Activated naive CD4-positive, alpha-beta T cell (primary cell): ENCODE measurements at places on chromosomes 2 and 18.

GRCh38 chr2:156003780-156004179 is 328.7 kb downstream of the NR4A2 start:
- no peak for DNase-seq

DNA sequence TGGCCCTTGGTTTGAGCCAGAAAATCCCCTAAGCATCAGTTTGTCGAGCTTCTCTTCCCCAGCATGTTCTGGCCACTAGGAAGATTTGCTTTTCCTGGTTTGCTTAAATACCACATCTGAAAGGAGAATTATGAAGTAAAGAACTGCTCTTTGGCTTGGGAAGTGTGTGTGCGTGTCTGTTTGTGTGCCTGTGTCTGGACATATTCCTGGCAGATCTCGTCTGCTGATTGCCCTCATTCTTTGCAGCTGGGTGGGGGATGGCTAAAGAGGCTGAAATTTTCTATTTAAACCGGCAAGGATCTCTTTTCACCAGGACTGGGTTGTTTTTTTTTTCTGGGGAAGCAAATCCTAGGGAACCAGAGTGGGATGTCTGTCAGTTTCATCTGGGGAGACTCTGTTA is 57.3 kb upstream of the MBOAT2 start:
- DNase-seq: no peak

- no peak for DNase-seq
These were observed 18.7 kb upstream of the TFCP2L1 start for GRCh38 chr2:121303531-121304263.

DNA sequence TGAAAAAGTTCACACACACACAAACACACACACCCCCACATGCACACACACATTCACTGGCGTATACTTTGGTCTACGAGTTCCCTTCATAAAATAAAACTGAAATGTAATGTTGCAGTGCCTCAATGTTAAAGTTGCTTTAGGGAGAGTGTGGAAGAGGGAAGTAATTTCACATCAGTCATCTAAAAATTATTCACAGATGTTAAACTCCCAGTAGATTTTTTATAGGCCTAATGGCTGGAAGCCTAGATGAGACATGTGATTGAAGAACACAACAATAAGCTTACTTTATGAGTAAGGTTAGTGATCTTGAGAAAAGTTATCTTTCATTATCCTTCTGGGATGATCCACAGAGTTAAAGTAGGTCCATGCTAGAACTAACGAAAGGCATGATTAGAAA is 506.7 kb upstream of the CNTNAP5 start:
- DNase-seq: no peak

GRCh38 chr2:54103454-54104314 is 11.7 kb upstream of the ACYP2 start:
- DNase-seq: no peak

DNA sequence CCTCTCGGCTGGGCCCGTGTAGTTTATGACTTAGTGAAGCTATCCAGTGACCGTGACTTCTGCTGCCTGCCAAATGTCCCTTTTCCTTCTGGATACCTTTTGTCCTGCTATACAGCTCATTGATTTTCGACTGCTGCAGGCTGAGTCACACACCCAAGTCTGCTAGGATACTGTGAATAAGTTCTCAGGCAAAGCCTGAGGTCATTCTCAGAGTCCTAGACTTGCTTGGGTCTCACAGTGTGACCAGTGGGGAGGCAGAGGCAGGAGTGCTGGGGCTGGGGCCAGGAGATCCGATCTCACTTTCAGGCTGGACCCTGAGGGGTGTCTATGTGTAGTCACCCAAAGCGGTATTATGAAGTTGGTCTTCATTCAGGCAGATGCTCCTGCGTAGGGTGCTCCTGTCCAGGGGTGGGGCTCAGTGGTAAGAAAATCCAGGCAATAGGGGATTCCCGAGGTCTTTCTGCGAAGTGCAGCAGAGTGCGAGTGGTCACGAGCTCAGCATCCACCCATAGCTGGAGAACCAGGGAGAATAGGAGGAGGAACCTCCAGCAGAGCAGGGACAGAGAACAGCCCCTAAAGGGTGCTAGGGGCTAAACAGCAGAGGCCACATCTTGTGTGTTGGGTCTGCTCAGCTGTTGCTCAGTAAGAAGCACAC is 268.6 kb upstream of the NCKAP5 start:
- DNase-seq: no peak

- DNase-seq: no peak
These were observed 202.4 kb downstream of the KLHL29 start for GRCh38 chr2:23587341-23587880.

GRCh38 chr18:525036-525797 is 24.7 kb upstream of the COLEC12 start:
- DNase-seq: no peak

- DNase-seq: no peak
These were observed 5.8 kb upstream of the NT5DC4 start for GRCh38 chr2:112714836-112715631.

DNA sequence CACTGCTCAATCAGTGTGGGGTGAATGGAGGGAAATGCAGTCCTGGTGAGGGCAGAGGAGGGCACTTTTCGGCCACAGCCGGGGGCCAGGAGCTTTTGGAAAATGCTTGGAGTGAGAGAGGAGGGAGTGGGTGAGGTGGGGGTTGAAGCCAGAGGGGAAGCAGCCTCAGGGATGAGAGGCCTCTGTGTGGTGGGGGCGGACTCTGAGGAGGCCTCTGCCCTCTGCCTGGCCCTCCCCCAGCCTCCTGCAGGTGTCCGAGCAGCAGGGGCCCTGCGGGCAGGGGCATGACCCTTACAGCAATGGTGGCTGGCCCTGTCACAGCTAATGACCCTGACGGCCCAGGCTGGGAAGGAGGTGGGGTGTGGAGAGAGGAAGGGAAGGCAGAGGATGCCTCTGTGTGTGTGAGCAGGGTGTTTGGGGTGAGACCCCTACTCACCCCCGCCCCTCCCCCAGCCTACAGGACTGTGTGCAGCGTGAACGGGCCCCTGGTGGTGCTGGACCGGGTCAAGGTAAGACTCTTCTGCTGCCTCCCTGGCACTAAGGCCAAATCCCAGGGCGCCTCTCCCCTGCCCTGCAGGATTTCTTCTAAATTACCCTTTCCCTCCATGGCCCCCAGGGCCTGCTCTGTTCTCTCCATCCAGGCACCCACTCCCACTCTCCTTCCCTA is 7.6 kb downstream of the ATP6V1B1 start:
- no peak for DNase-seq

GRCh38 chr2:86790676-86791572 is at the start of gene CD8A:
TSS of gene CD8A (minus strand) at chr2:86790913. CDS start at chr2:86790825, 88 bp downstream.
- no peak for DNase-seq

GRCh38 chr2:198710562-198710961 is 747.2 kb downstream of the SATB2 start:
- DNase-seq: no peak

DNA sequence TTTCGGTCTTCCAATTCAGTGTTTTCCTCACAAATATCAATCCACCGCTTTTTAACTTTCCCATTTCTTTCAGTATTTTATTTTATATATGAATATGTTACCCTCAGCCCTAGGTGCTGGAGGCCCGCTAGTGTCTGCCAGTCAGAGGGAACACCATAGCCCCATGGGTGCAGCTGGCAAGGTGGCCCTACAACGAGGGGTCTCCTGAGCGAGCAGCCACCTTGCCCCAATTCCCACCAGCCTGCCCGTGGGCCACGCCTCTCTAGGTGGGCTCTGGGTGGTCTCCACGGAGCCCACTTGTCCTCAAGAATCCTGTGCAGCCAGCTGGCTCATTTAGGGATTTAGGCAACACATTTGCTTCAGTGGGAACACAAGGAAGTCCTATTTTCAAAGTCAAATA is 72.5 kb upstream of the RGPD5 start:
- no peak for DNase-seq

GRCh38 chr2:38713338-38713737 is 37.8 kb downstream of the SRSF7 start:
- no peak for DNase-seq

DNA sequence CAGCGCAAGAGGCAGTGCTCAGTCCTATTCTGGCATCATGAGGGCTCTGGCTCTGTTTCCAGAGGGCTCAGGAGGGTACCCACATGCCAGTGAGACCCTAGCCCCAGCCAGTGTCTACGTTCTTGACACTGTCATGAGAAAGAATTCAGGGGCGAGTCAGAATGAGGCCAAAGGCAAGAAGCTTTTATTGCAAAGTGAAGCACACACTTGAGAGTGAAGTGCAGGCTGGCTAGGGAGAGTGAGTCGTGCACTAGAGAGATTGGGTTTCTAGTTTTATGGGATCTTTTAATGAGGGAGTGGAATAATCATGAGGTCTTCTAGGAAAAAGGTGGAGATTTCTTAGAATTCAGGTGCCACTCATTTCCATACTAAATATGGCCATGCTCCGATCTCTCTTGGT is 164.1 kb downstream of the DCDC2C start:
- DNase-seq: no peak

DNA sequence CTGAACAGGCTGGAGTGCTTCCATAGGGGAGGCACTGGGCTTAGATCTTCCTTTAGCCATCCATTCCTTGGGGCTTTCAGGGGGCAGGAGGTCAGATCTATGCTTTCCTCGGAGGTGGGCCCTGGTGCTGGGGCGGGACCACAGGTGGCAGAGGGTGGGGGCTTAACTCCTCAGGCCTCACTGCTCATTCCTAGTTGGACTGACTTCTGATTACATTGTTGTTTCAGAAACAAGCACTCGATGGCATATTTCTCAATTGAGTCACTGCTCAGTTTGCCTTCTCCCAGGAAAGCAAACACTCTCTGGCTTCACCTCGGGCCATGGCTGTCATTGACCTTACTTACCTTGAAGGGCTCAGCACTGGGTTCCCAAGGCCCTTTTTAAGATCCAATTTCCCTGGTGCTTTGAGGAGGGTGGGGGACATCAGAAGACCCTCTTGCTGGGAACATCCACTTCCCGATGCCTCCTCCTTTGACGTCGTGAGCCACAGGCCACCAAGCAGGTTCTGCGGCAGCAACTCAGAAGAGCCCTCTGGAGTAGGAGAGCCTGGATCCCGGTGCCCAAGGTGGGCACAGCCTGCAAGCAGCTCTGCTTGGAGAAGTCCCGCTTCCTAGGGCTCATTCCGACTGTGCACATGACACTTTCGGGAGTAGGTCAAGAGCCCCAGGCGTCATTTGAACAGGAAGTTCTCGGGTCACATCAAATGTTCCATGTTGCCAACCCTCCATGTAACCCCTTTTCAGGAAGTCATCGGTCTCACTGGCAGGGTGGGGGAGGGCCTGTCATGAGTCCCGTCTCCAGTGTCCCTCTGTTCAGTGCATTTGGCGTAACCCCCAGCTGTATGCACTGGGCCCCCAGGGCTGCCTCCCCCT is 40.6 kb downstream of the SDC1 start:
- DNase-seq: no peak

- no peak for DNase-seq
These were observed 117.9 kb upstream of the PPP1CB start for GRCh38 chr2:28633746-28634145.

- no peak for DNase-seq
These were observed 604.3 kb upstream of the CDH7 start for GRCh38 chr18:65146482-65147021.

- no peak for DNase-seq
These were observed 183.4 kb upstream of the FOSL2 start for GRCh38 chr2:28209261-28209691.

- DNase-seq: no peak
These were observed 203.1 kb downstream of the SOX11 start for GRCh38 chr2:5895284-5895683.

- no peak for DNase-seq
These were observed 18.6 kb downstream of the SLC16A14 start for GRCh38 chr2:230050136-230050535.

DNA sequence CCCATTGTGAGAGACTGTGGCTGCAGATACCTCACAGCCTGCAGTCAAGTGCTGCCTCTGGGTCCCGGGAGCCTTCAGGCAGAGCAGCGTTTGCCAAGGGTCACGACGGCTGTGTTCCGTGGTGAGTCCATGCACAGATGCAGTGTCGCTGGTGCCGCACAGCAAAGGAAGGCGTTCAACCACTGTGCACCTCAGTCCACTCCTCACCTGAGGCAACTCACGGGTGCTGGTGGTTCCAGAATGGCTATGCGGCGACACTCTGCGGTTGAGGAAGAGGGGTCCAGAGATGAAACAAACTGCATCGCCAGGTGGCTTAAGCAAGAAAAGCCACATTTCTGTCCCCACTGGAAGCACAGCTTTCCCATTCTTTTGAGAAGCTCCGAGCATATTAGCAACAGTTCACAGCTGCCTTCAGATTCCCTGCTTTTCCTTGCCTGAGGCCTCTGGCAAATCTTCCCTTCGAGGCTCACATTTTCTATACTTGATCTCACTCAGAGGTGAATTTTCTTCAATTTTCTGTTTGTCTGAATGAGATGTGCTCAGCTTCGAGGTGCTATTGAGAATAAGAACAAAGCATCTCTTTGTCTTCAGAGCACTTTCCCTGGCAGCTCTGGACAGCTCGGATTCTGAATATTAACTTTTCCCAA is 208.8 kb upstream of the TWIST2 start:
- DNase-seq: no peak

- no peak for DNase-seq
These were observed 396.6 kb downstream of the EIPR1 start for GRCh38 chr2:2981000-2981399.

GRCh38 chr2:148557844-148558436 is 86.6 kb upstream of the EPC2 start:
- DNase-seq: no peak

GRCh38 chr2:70431716-70432347 is 121.8 kb downstream of the TGFA start:
- no peak for DNase-seq

DNA sequence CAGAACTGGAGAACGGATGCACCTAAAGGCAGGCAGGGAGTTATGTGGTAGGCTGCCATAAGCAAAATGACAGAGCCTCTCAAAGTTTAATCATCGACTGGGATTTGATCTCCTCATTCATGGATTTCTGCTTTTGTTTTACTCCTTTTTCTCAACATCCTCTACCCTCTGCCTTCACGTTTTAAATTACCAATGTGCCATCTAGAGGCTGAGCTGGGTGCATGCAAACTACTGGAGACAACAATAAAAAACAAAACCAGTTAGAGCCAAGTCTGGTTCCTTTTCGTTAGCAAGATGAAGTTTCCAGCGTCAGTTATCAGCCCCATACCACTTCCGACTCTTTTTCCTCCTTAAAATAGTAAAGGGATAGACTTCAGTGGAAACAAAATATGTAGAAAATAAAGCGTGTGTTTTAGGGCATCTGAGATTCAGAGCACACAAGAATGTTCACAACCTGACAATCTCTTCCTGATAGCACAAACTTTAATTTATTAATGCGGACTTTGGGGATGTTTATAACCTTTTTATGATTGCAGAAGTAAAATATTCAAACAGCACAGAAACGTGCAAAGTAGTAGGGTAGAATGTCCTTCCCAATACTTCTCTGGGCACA is 117.0 kb downstream of the LAMA1 start:
- no peak for DNase-seq

- DNase-seq: no peak
These were observed 428.6 kb upstream of the FSHR start for GRCh38 chr2:49582946-49583345.

DNA sequence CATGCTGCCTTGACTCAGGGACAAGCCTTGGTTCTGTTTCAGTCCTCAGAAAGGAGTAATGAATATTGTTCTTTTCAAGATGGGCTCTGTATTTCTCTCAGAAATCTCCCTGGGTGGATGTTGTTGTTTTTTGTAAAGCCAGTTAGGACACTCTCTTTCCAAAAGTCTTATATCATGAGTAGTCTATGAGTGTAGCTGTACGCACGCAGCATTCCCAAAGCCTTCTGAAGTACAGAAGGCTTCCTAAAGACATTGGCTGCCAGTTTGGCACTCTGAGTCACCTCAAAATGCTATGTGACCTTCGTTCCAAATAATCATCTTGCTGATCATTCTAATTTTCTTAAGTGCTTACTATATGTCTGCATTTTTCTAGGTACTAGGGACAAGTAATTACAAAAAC is 16.7 kb upstream of the GTF2A1L start:
- DNase-seq: no peak
